ENCODE measurements at places on chromosomes 1 and 21.

DNA sequence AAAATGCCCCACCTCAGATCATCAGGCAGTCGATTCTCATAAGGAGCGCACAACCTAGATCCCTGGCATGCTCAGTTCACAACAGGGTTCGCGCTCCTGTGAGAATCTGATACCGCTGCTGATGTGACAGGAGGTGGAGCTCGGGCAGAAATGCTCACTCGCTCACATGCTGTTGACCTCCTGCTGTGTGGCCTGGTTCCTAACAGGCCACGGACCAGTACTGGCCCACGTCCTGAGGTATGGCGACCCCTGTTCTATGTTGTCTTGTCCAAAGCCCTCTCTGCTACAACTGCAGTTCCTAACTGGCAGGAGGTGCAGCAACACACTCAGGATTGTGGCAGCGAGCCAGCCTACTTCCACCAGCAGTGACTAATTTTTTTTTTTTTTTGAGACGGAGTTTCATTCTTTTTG, 70.6 kb downstream of the CLSTN1 start:
- no peak for DNase-seq

DNA sequence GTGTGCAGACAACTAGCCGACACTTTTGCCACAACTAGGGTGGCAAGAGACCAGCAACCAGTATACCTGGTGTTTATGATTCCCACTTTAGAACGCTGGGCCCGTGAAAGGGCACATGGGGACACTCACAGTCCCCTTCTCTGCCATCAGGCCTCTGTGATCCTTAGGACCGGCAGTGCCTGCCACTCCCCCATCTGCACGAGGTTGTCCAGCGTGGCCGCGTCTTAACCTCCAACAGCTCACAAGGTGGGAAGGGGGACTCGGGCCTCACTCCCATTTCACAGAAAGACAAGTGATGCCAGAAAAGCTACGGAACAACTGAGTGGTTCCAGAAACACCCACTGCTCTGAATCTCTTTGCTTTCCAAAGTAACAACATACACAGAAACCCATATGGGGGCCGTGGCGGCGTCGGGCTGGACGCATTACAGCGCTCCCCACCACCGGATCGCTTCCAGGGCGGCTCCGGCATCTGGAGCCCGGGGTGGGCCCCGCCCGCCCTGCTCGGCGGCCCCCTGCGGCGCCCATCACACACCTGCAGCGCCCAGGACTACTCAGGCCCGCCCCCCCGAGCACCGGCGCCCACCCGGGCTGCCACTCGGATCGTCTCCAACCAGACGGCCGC, 1.0 kb downstream of the ZNF496 start:
- DNase-seq = no peak

DNA sequence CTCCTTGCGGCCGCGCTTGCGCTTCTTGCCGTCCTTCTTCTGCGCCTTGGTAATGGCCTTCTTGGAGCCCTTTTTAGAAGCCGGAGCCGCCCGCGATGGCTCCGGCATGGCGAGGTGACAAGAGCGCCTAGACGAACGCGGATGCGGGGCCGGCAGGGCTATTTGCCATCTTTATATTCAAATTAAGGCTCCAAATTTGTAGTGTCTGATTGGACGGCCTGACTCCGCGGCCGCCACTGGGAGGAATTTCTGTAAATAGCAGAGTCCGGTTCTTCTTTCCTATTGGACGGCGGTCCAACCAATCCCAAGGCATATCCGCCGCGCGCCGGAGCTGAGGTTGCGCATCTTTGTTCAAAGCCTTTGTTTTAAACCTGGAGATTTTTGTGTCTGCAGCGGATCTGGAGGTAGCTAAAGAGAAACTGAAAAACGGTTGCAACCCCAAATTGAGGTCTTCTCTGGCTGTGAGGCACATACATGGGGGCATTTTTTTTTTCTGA, 22.6 kb upstream of the RNF187 start:
- DNase-seq = peak; percentile 62

GRCh38 chr1:37097731-37098130, 63.4 kb upstream of the GRIK3 start:
- DNase-seq = no peak

GRCh38 chr1:50529510-50529909, 106.3 kb upstream of the DMRTA2 start:
- DNase-seq = no peak

GRCh38 chr21:18725653-18726052, 322.1 kb upstream of the TMPRSS15 start:
- no peak for DNase-seq

DNA sequence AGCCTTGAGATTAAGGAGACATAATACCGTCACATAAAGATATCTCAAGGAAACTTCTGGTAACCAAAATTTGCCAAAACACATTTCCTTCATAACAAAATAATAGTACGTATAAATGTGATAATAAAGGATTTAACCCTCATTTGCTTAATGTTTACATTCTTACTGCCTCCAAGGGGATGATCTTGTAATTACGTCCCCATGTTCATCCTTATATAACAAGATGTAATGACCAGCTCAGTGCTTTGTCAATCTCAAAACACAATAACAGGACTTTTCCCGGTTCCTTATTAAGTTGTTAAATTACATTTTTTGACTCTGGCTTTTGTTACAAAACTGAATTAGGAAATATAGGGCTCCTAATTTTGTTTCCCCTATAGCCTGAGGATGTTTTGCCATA, 41.3 kb upstream of the UHMK1 start:
- DNase-seq = no peak

DNA sequence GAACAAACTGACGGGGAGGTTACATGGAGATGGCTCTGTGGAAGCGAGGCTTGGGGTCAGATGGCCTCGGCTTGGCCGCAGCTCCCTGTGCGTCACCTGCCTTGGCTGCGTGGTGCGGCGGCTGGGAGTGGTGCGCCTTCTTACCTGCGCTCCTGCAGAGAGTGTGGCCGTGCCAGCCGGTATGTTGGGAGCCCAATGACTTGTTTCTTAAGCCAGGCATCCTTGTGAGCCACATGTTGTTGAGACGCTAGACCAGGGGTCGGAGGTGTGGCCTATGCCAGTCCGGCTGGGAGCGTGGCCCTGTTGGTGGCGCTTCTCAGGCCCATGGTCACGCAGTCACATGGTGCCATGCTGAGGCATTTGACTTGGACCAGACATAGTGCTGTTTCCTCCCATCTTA, 10.5 kb downstream of the SLX9 start:
- no peak for DNase-seq

- no peak for DNase-seq
Observed at GRCh38 chr1:189816558-189816957, 661.1 kb downstream of the BRINP3 start.

GRCh38 chr21:46160907-46161632, 5.7 kb upstream of the FTCD start:
- no peak for DNase-seq

DNA sequence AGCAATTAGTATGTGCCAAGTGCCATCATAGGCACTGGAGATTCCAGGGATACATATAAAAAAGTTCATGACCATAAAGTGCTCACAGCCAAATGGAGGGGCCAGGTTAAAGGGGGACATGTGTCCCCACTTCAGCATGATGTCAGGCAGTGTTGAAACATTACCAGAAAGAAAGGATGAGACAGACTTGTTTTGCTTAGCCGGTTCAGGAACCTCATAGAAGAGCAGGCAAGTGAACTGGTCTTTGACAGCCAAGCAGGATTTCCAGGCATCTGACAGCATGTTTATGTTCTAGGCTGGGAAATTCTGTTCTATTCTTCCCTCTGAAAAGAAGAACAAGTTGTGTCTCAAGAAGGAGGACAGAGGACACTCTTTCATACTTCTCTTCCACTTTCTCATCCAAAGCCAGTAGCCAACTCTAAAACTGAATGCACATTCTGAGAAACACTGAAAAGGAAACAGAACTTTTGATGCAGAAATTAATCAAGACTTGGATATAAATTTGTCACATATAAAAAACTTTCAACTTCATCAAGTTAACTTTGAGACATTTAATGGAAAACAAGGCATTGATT, 39.7 kb downstream of the GLUL start:
- no peak for DNase-seq

GRCh38 chr1:231376875-231377549, 38.9 kb downstream of the SPRTN start:
- no peak for DNase-seq

- no peak for DNase-seq
Observed at GRCh38 chr1:65490231-65491009, 70.0 kb downstream of the LEPR start.

DNA sequence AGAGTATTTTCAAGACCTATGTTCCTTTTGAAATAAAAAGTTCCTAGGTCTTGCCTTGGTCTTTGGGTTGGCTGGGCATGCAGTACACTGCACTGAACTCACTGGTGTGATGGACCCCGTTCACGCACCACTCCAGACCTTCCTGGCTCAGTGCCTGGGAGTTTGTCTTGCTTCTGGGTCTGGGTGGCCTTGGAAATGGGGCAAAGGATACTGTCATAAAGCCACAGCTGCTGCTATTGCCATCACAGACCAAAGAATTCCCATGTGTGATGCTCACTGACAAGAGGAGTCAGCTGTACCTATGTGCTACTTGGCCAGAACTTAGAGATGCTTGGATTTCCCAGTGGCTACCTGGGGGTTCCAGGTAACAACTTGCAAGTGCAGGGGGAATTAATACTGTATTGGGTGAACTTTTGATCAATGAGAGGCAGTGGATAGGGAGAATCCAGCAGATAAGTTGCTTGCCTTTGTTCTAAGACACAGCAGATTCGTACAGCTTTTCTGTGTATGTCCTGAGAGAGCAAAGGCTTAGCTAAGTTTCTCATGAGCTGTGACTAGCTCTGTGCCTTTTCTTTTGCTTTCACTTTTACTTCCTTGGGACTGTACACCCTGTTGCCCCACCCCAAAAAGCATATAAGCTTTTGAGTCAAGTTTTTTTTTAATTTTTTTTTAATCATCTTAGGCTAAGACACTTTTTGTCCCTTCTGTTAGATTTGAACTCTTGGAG, 115.3 kb downstream of the RUNX1 start:
- DNase-seq = no peak

DNA sequence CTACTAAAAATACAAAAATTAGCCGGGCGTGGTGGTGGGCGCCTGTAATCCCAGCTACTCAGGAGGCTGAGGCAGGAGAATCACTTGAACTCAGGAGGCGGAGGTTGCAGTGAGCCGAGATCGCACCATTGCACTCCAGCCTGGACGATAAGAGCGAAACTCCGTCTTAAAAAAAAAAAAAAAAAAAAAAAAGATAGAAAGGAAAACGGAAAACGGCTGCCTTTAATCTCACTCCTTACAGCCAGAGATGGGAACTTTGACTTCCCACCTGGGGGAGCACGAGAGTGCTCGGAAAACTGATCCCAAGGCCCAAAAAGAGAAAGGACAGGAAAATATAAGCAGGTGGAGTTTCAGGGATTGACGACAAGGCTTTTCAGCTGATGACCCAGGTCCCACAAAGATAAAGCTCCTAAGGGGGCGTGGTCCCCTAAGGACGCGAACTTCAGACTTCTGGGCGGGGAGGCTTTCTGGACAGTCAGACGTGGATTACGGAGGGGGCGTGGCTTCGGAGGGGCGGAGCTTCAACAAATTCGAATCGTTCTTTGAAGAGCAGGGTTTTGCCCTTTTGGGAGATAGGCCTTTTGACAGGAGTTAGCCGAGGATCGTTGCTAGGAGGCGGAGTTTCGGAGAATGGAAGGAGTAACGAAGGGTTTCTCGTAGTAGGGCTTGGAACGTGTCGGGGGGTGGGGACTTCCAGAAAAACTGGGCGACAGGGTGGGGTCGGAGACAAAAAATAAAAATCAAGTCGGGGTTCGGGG, 958 bp upstream of the CKS1B start:
- peak; percentile 81 for DNase-seq

- DNase-seq = no peak
Observed at GRCh38 chr1:65525266-65526048, 105.0 kb downstream of the LEPR start.

- no peak for DNase-seq
Observed at GRCh38 chr1:76065270-76065669, 9.3 kb upstream of the ST6GALNAC3 start.

- DNase-seq = no peak
Observed at GRCh38 chr1:156963621-156964020, 43.2 kb downstream of the LRRC71 start.

GRCh38 chr1:149879556-149879955, 19.8 kb upstream of the BOLA1 start:
- DNase-seq = no peak

DNA sequence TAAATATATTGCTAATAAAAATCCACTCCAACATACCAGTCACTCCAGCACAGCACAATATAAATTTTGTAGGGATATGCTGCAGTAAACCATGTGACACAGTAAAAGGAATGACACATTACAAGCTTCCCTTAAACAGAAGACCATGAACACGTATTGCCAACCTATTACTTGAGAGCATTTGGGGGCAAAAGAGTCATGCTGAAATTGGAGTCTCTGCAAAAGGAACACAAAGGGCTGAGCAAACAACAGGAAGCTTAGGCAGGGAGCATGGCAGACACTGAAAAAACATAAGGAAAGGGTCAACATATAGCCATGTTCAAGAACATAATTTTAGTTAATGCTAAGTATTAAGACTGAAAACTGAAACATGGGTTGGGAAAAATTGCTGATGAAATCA, 214.5 kb downstream of the SMYD3 start:
- no peak for DNase-seq

DNA sequence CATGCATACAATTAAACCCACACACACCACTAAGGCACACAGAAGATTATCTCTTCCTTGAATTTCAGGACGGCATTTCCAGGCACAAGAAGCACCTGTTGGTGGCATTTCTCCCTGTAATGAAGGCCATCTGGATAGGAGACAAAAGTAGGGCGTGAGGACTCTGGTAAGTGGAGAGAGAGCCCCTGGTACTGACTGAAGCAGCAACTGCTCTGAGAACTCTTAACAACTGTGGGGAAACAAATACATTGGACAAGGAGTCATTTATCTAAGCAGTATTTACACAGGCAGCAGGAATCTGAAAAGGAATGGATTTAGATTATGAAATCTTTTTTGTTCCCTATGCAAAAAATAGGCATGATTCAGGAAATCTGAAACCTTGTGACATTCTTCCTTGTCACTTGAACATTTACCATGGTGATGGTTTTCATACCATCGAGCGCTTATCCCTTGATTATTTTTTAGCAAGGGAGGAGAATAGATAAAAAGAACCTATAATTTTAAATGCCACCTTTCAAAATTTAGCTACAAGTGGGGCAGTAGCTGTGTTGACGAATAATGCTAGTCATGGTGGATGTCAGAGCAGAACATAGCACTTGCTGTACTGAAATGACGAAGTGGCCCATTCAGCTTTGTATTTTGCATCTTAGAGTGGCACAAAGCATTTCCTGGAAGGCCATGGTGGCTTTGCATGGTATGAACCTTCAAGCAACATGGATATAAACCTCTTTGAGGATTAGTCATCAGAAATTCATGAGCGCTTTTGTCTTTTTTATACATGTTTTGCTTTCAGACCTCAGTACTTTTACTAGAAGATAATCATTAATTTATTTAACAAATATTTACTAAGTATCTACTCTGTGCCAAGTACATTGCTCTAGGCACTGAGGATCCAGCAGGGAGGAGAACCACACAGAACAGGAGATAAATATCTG, 362.0 kb downstream of the ADGRL2 start:
- no peak for DNase-seq

DNA sequence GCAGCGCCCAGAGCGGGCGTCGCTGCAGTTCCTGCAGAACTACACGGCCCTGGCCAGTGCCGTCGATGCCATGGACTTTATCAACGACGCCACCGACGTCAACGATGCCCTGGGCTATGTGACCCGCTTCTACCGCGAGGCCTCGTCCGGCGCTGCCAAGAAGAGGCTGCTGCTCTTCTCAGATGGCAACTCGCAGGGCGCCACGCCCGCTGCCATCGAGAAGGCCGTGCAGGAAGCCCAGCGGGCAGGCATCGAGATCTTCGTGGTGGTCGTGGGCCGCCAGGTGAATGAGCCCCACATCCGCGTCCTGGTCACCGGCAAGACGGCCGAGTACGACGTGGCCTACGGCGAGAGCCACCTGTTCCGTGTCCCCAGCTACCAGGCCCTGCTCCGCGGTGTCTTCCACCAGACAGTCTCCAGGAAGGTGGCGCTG, 22.0 kb downstream of the COL6A1 start:
- DNase-seq = no peak

All from stimulated activated CD4-positive, alpha-beta T cell treated with anti-CD3 and anti-CD28 coated beads, Interleukin-1b, Interleukin-23, amount 100 ng/mL, for 1 hour (primary cell).